Fibroblast of the conjunctiva (primary cell): ENCODE measurements at places on chromosomes 12 and 14.
A peak's percentile ranks its signal among the peaks of the same experiment; 100 is the strongest.

- no peak for DNase-seq
These were observed 755 bp upstream of the ATF7IP start for GRCh38 chr12:14364583-14365271.

- DNase-seq, result peak; percentile 52
These were observed 65.1 kb upstream of the KTN1 start for GRCh38 chr14:55514819-55515490.

- no peak for DNase-seq
These were observed 231.4 kb downstream of the PCNX1 start for GRCh38 chr14:71138448-71139293.

DNA sequence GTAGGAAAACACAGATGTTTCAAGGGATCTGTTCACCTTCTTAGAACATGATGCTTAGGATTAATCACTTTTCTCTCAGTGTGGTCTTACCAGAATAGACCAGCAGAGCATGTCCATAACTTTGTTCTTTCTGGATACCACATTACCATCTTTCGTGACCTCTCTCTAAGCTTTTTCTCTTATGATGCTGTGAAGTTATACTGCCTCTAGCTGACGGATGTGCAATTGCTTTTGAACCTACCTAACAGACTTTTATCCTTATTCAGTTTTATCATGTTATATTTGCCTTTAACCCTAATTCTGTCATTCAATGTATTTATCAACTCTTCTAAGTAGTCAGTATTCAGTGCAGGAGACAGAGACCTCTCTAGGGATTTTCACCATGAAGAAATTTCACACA lies 246.7 kb downstream of the DACT1 start:
- DNase-seq, result no peak

DNA sequence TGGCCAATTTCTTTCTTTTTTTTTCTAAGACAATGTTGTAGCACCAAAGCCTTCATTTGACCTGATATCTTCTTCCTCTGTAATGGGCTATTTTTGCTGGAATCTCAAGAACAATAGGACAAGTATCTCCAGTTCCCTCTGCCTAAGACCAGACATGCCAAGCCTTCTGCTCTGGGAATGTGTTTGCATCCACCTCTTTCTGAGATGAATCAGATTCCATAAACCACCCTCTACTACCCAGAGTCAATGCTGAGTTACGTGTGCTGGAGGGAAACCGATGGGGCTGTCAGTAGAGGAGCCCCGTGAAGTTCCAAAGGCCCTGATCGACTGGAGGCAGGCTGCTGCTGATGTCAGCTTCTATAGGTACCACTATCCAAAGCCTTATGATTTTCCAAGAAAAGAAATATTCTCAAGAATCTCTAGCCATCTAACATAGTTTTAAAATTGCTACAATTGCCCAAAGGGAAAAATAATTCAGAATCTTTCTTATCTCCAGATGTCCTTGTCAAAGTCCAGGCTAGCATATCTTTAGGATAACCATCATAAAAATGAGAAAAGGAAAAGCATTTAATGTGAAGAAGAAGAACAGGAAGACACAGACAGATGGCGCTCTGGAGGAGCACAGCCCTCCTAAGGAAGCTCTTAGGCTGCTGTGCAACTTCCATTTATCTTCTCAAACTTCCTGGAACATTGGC lies 101.9 kb downstream of the SLC8A3 start:
- peak; percentile 18 for DNase-seq

DNA sequence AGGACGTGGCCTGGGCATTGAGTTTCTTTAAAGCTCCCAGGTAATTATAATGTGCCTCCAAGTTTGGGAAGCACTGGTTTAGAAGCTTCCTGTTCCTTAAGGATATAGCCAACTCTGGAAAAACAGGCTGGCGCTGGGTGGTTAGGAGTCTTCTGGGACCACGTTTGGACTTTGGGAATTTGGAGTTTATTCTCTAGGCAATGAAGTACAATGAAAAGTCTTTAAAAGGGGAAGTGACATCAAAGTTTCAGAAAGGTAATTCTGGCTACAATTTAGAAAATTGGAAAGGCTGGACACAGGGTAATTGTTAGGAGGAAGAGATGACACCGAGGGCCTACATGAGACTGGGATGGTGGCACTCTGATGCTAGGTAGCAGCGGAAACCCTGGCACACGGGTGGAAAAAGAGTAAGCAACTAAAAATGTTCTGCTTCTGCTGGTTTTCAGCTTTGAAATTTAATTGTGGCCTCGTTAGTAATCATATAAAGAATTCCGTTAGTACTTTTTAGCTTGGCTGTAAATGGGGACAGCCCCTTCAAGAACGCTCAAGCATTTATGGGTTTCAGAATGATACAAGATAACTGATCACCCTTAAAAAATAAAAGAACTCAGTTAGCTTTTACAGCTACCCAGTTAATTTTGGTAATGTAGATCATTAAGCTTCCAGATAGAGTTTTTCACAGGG lies 12.7 kb upstream of the DCP1B start:
- DNase-seq, result no peak

GRCh38 chr12:618605-619004 lies 44.6 kb downstream of the NINJ2 start:
- no peak for DNase-seq

- DNase-seq, result no peak
These were observed 452.3 kb downstream of the DIO2 start for GRCh38 chr14:79758985-79759384.

GRCh38 chr12:92929983-92930382 lies 888 bp upstream of the EEA1 start:
- no peak for DNase-seq
